ENCODE measurements at places on chromosomes 4 and X. TPM values are rescaled to one million over a fixed set of nuclear protein-coding genes. Genes with fewer than 3 reads are reported as not detected.

Gene TMPRSS11B
- total RNA-seq = not detected

Gene SORCS2
- total RNA-seq = 6.6 TPM

Gene AMMECR1
- total RNA-seq = 12.7 TPM

Gene SUV39H1
- 31.7 TPM for total RNA-seq

Gene ZAR1
- total RNA-seq = not detected

Gene TACR3
- not detected for total RNA-seq

Gene SAP30
- 38.8 TPM for total RNA-seq

Gene TECRL
- not detected for total RNA-seq

Gene ZCCHC12
- total RNA-seq = not detected

Gene PSAPL1
- 0.15 TPM for total RNA-seq

Gene PDE6B
- total RNA-seq = not detected

Gene TAF7L
- total RNA-seq = 0.35 TPM

Gene FRAS1
- 5.5 TPM for total RNA-seq

Gene CT83
- not detected for total RNA-seq

Gene NR3C2
- 1.2 TPM for total RNA-seq

Data from PC-3 (cell line).